Glutamatergic neuron (in vitro differentiated cells): ENCODE measurements at places on chromosomes 7 and 10.
A peak's percentile ranks its signal among the peaks of the same experiment; 100 is the strongest.

DNA sequence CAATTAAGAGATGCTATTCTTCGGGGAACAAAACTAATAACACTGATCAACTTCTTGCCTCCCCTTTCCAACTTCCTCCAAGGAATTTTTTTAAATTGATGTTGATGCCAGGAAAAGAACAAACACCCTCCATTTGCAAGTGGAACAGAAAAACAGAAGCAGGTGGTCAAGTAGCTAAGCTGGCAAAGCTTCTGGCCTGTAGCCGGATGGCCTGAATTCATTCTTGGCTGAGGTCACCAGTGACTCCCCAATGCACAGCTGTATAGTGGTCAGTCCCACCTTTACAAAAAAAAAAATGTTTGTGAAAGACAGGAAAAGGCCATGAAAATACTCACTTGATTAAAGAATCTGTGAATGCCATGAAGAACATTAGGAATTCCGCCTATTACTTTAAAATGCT, 39.1 kb downstream of the DOCK4 start:
- no peak for DNase-seq
- no peak overlapping the region for H3K4me3 ChIP-seq
- H3K27me3 ChIP-seq = no peaks in the 10 kb centered on the region
- no peak overlapping the region for H3K27ac ChIP-seq
- no peaks in the 10 kb centered on the region for H3K36me3 ChIP-seq

GRCh38 chr10:69801434-69802315, at the start of gene COL13A1:
Gene COL13A1 (plus strand): TSS chr10:69801906. CDS start chr10:69802424, 518 bp downstream.
- H3K36me3 ChIP-seq = peaks cover 4% of the 10 kb centered on the region
- peak within 1 kb of the TSS; percentile 87 for H3K4me3 ChIP-seq
- H3K27ac ChIP-seq = no peak within 1 kb of the TSS
- H3K4me1 ChIP-seq = peaks cover 25% of the 10 kb centered on the region
- H3K27me3 ChIP-seq = peaks cover 15% of the 10 kb centered on the region

GRCh38 chr10:125396676-125397075, 236.3 kb upstream of the CTBP2 start:
- no peak for DNase-seq
- no peak overlapping the region for H3K4me3 ChIP-seq
- no peak overlapping the region for H3K27ac ChIP-seq
- H3K27me3 ChIP-seq = no peaks in the 10 kb centered on the region
- H3K4me1 ChIP-seq = no peaks in the 10 kb centered on the region

DNA sequence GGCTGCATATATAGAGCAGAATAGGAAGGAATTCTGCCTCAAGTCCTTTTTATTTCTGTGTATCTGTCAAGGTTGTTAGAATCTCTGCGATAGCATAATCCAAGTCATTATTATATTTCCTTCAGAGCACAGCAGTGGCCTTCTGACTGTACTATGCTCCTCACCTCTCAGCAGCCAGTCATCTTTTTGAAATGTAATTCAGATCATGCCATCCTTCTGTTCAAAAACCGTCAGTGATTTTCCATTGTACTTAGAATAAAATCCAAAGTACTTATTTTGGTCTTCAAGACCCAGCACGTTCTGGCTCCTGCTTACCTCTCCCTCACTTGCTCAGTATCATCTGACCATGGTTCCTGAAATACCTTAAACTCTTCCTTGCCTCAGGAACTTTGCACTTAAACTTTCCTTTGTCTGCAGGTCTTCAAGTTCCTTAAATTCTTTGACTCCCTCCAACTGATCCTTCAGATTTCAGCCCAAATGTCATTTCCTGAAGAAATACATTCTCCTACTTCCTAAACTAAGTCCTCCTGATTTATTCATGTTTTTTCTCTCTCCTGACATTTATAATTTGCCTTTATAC, 112.4 kb downstream of the ST7 start:
- H3K27ac ChIP-seq = no peak overlapping the region
- H3K27me3 ChIP-seq = no peaks in the 10 kb centered on the region
- no peaks in the 10 kb centered on the region for H3K36me3 ChIP-seq
- no peak for DNase-seq
- peaks cover 27% of the 10 kb centered on the region for H3K4me1 ChIP-seq

GRCh38 chr7:128796327-128796726, 4.6 kb downstream of the CCDC136 start:
- H3K27me3 ChIP-seq = peaks cover 10% of the 10 kb centered on the region

- no peaks in the 10 kb centered on the region for H3K36me3 ChIP-seq
- peaks cover 3% of the 10 kb centered on the region for H3K27me3 ChIP-seq
- H3K27ac ChIP-seq = no peak overlapping the region
- DNase-seq = no peak
Observed at GRCh38 chr7:33754933-33755928, 150.1 kb upstream of the BMPER start.

GRCh38 chr7:150412016-150412415, 32.9 kb downstream of the ZNF775 start:
- DNase-seq = no peak
- no peak overlapping the region for H3K4me3 ChIP-seq
- H3K27ac ChIP-seq = peak overlapping the region; percentile 29
